Heart right ventricle (tissue), 16 donors: ENCODE measurements at places on chromosomes 2 and 18.
A peak's percentile ranks its signal among the peaks of the same experiment; 100 is the strongest.

GRCh38 chr18:11040823-11041656, 108.3 kb downstream of the PIEZO2 start:
- no peak for DNase-seq

GRCh38 chr2:222998459-222998858, 53.5 kb upstream of the KCNE4 start:
- DNase-seq: no peak

- no peak for DNase-seq
These were observed 114.8 kb downstream of the MBD5 start for GRCh38 chr2:148135705-148136104.

DNA sequence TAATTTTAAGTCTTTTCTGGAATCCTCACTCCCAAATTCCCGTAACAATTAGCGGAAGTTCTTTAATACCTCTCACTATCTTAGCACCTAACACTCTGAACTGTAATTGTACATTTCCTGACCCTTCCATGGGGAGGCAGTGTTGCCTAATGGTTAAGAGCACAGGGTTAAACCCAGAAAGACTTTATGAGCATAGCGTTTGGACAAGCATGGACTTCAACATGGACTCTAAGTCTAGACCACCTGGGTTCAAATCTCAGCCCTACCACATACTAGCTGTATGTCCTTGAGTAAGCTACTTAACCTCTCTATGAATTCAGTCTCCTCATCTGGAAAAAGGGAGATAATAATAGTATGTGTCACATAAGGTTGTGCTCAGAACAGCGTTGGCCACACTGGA, 13.0 kb downstream of the ANTXR1 start:
- DNase-seq: peak; percentile 41

DNA sequence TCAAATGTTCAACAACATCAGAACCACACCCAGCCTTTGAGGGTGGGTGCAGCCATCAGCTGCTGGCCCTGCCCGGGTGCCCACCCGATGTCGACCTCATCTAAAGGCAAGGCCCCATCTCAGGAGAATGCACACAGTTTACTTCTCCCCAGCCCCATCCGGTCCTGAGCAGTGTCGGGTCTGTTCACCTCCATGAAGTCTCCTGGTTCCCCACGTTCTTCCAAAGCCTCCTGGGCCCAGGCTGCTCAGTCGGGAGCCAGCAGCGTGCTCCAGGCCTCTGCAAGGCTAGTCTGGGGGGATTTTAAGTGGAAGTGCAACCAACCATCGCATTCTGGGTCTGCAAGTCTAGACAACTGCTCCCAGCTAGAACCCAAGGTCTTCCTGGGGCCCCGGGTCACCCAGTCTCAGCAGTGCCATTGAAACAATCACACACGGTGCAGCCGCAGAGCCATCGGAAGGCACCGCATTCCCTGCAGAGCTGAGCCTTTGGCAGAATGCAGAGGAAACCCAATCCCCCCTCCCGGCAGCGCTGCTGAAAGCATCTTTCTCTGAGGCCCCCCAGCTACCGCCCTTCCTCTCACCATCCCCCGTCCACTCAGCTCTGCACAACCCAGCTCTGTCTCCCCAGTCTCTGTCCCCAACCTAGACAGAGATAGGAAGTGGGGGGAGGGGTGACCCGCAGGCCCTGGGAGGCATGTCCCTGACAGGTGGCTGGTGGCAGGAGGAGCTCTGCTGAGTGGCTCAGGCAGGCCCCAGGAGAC, 8.5 kb downstream of the ESPNL start:
- no peak for DNase-seq

- no peak for DNase-seq
These were observed 40.5 kb upstream of the IL1R1 start for GRCh38 chr2:102101849-102102635.

DNA sequence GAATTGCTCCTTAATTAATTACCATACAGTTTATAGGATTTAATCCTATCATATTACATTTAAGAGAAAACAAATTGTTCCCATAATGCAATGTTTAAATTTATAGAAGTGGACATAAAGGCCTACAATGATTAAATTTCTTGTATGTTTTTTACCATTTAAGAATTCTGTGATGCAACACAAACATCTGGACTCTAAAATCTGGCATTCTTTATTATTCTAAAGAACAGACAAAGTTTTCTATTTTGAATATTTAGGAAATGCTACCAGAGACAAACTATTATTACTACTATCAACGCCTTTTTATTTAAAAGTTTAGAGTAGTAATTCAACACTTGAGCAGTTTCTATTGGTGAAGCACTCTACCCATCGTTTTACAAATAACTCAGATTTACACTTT, 535.1 kb downstream of the TMX3 start:
- no peak for DNase-seq

DNA sequence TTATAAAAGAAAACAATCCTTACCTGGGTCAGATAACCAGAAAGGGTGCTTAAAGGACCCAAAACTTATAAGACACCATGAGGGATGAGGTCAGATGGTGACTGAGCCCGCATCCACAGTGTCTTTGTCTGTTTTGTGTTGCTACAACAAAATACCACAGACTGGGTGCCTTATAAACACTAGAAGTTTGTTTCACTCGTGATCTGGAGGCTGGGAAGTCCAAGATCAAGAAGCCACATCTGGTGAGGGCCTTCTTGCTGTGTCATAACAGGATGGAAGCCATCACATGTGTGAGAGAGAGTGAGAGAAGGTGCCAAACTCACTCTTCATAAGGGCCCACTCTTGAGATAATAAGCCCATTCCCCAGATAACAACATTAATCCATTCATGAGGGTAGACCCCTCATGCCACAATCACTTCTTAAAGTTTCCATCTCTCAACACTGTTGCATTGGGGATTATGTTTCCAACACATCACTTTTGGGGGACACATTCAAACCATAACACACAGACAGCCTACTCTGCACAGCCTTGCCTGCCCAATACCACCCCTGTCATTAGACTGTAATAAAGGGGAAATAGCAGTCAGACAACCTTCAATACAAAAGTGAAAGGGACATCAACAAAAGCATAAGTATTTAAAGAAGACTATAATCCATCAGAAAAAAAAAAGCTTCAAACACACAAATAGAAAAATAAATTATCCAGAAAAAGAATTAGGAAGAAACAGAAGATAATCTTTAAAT, 249.8 kb downstream of the ANAPC1 start:
- DNase-seq: no peak

- no peak for DNase-seq
These were observed 285.5 kb downstream of the MREG start for GRCh38 chr2:215727507-215728503.

DNA sequence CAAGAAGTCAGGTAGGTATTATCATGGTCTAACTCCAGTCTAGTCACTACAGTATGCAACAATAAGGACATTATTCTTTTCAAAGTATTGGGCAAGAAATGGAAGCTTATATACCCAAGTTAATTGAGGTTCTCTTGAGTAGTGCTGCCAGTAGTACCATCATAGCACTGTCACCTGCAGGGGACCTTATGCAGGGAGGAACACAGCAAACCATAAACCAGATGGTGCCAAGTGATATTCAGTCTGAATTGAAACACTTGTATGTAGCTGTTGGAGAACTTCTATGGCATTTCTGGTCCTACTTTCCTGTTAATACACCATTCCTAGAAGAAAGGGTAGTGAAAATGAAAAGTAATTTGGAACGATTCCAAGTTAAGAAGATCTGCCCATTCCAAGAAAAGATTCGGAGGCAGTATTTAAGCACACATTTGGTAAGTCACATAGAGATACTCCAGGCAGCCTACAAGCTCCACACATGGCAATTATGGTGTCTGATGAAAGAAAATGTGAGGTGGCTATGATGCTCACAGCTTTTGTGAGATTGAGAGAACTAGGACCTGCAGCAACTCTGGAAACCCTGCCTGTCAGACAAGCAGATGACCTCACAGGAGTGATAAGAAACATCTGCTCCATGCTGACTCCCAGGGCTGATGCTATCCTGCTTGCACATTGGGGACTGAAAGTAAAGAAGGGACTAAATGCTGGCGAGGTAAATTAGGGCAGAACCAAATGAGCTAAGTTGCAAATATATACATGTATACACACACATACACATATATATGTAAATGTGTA, 174.7 kb downstream of the MC4R start:
- DNase-seq: peak; percentile 11

DNA sequence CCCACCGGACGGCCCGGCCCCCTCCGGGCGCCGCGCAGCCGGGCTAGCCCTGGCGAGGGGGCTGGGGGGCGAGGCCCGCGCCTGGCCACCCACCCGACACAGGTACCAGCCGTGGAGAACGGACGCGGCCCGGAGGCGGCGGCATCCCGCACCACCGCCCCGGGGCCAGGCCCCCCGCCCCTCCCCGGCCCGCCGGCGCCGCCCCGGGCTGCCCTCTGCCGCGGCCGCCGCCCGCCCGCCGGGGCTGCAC, 405 bp downstream of the SOS1 start:
- DNase-seq: no peak

GRCh38 chr18:63818212-63818611, 43.0 kb downstream of the SERPINB7 start:
- DNase-seq: no peak

- no peak for DNase-seq
These were observed 4.2 kb upstream of the CLIP4 start for GRCh38 chr2:29110916-29111535.
